ENCODE measurements at places on chromosomes 7 and 10. TPM values are rescaled to one million over a fixed set of nuclear protein-coding genes. Genes with fewer than 3 reads are reported as not detected.

The GPR15LG gene
- not detected for total RNA-seq

- no peak for DNase-seq
Observed at GRCh38 chr7:36547416-36547815, 157.8 kb downstream of the ANLN start.

The FAM25G gene
- not detected for total RNA-seq

DNA sequence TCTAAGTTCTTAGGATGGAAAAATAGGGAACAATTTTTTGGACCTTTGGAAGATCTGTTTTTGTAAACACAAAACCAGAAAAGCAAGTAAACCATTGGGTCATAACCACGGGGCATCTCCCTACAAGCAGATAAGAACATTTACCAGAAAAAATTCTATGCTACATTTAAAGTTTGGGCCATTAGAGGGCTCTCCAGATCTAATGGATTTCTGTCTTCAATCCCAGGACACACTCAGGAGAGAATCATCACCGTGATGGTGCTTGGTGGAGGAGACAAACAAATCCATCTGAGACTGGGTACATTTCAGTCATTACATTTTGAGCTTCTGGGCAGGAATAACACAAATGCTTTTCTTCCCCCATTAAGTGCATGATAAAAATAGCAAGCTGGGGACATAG is 178.4 kb upstream of the TARP start:
- DNase-seq, result no peak

DNA sequence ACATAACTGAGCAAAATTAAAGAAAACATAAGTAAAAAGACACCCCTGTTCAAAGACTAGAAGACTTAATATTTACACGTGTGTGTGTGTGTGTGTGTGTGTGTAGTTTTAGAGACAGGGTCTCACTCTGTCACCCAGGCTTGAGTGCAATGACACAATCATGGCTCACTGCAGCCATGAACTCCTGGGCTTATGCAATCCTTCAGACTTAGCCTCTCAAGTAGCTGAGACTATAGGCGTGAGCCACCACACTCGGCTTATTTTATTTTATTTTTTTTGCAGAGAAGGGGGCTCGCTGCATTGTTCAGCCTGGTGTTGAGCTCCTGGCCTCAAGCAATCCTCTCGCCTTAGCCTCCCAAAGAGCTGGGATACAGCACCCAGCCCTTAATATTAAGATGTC is 90.3 kb downstream of the JMJD1C start:
- no peak for DNase-seq
